ENCODE measurements at places on chromosomes 5 and 9.

DNA sequence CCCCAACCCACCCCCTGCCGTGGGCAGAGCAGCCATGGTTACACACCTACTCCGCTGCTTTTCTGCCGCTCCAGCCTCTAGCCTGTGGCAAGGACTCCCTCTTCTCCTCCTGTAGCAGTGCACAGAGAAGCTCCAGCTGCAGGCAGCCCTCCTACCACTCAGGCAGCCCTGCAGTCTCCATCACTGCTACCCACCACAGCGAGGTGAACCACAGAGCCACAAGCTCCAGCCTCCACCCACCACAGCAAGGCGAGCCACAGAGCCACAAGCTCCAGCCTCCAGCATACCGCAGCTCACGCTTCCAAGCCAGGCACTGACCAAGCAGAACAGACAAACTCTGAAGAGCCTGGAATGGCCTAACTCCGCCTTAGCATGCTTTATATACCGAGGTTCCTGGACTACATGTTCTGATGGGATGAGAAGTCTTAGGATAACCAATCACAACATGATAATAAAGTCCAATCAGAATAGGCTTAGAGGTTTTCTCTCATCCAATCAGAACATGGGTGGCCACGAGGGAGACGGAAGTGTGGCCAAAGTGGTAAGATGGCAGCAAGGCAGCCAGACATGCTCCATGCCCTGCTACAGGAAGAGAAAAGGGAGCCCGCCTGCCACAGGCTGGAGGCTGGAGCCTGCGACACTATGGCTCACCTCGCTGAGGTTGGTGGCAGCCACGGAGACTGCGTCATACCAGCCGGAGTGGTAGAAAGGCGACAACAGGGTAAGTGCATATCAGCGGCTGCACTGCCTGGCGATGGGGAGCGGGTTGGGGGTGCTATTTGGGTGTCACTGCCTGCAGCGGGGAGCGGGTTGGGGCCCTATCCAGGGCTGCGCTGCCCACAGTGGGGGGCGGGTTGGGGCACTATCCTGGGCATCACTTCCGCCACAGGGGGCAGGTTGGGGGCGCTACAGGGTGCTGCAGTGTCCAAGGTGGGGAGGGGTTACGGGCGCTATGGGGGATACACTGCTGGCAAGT lies 75.8 kb upstream of the PCAT7 start:
- no peak for DNase-seq

GRCh38 chr5:61768692-61769281 lies 436.7 kb downstream of the ZSWIM6 start:
- DNase-seq, result peak; percentile 15

DNA sequence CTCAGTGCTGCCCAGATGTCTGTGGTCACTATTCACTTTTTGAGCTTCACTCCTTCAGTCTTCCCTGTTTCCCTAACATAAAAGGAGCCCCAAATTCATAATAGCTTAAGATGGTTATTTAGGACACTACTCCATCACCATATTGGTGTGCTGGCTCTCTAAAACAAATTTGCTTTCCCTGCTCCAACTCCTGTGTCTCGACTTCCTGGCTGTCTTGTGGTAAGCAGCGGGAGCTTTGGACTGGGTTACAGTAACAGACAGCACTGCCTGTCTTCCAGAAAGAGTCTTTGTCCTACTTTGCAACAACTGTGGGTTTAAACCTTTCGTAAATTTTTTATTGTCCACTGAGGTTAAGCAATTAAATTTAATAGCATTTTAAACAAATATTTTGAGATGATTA lies 389.4 kb downstream of the CDH9 start:
- no peak for DNase-seq

DNA sequence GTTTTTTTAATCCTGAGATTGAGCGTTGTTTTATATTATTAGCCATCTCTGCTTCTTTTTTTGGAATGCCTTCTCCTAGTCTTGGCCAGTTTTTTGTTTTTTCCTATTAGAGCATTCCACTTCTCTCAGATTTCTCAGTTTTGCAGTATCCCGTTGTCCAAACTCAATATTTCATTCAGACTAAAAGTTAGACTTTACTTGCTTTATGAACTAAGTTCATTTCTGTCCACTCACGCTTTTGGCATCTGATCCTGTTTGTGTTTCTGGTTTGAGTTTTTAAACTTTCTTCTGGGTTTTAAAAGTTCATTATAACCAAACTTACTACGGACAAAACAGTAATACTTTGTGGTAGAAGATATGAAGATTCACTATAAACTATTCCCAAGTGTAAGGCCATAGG lies 288.3 kb upstream of the MPDZ start:
- no peak for DNase-seq

DNA sequence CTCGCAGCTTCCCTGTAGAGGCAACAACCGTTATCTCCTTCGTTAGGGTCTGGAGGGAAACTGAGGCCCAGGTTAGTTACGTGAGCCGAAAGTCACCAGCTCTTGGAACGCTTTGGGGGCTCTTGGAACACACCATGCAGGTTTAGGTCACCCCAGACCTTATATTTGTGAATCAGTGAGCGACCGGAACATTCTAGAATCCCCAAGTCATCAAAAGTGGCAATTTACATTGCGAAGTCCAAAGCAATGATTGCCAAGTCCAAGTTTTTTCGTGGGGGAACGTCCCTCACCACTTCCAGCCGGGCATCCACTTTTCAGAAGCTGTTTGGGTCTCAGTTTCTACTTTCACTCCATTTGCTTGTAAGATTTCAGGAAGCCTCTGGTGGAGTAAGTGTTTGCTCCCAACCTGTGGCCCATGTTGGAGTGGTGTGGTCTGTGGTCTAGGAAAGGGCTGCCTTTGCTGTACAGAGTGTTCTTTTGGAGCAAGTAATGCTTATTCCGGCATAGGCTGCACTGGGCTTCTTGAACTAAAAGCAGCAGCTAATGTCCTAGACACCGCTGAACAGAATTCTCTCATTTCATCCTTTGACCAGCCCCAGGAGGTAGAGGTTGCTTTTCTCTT lies 32.8 kb upstream of the SPRY4 start:
- DNase-seq, result peak; percentile 21

- no peak for DNase-seq
Observed at GRCh38 chr5:126741361-126741760, 35.6 kb upstream of the LMNB1 start.

DNA sequence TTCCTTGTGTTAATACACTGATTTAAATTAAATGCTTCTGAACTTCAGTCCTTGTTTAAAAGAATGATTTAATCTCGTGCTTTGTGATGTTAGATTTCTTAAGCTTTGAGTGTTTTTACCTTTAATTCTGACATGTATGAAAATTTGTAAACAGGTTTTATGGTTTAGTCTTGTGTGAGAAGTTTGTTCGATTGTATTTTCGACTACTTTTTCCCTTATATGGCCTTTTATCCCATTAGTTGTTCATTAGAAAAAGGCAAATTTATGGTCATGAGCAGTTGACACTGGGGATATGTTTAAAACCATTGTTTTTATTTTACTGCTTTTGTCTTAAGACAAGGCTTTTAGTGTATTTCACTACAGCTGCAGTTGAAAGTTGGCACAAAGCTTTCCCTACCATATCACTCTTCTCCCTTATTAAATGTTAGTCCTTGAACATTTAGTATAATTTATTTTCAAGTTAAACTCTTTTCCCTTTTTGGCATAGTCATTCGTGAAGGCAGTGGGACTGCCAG lies 3.3 kb downstream of the UBE2R2 start:
- no peak for DNase-seq

- no peak for DNase-seq
Observed at GRCh38 chr5:131373265-131373664, 109.4 kb downstream of the CDC42SE2 start.

DNA sequence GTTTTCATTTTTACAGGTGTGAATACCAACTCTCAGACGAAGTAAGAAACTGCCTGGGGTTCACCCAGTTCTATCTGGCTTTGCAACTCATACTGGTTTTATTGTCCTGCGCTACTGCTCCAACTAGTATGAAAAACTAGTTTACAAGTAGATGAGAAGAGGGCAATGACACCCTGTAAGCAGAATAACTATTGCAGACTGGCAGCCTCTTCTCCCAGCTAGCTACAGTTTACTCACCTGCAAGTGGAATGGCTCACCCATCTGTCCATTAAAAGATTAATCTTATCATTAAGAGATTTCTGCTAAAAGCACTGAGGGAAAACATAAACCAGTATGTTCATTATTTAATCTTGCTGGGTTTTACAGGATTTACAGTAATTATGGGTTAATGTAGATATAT lies 113.4 kb downstream of the FRMD3 start:
- no peak for DNase-seq

DNA sequence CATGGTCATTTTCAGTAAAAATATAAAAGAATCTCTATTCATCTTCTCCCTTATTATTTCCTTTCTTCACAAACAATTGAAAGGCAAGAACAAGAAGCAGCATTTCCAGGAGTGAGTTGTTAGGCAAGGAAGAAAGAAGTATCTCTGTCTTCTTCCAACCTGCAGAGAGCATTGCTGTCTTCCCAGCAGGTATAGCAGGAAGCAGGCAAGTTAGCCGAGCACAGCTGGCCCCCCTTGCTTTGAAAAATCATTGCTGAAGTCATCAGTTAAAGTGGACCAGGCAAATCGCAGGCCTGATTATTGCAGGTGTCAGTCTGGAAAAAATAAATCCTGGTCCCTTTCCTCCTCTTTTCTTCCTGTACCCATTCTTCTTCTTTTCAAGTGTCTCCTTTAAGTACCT lies 353.1 kb upstream of the BRINP1 start:
- no peak for DNase-seq

GRCh38 chr5:143262393-143263174 lies 140.9 kb downstream of the NR3C1 start:
- no peak for DNase-seq

DNA sequence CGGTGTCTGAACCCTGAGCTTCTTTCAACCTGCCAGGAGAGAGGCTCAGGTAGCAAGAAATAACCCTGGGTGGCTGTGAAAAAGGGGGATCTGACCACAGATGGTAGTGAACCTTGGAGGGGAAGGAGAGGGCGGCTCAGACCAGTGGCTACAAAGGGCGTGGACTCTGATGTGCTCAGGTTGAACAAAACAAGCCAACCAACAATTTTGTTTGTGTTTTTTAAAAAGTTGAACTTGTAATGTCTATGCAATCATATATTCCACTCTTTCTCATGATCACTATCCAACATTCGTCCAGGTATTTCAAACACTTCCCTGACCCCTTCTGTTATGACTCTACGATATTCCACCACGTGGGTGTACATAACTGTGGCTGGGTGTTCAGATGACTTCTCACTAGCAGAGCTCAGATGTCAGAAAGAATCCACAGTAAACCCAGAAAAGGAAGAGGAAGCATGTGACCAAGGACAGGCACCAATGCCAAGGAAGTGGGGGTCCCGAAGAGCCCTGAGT lies 20.0 kb downstream of the PTPN3 start:
- no peak for DNase-seq

- DNase-seq, result no peak
Observed at GRCh38 chr5:64861281-64861680, 92.6 kb downstream of the CWC27 start.

- no peak for DNase-seq
Observed at GRCh38 chr5:59137846-59138245, 555.0 kb downstream of the RAB3C start.

DNA sequence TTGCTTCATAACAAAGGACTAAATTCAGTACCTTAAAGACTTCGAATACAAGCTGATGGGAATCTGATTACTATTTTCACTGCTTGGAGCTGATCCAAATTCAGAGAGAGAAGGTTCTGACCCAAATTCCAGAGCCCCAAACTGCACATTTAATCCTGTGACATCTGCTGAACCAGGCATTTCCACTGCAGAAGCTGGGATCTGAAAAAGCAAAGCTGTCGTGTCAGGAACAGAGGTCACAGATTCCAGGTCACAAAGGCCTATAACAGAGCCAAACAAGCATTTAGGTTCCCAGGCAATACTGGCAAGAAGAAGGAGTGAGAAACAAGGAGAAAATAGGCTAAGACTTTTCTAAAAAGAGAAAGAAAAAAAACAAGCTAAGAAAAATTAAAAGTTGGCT lies 105.3 kb downstream of the UBAP2 start:
- DNase-seq, result no peak

DNA sequence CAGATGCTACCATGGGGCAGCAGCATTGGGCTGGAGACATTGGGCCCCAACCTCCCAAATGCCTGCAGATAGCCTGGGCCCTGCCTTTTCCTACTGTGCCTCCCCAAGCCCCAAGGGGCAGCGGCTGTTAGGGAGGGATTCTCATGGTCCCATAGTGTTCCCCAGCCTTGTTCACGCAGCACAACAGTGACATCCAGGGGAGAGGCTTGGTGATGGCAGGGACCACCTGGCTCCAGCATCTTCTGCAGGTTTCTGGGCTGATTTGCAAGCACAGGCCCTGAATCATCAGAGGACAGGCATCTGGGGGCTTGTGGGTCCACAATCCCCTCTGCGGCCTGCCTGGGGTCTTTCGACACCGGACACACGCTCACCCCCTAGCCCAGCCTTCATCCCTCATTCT lies 354.6 kb downstream of the SLIT3 start:
- peak; percentile 8 for DNase-seq

GRCh38 chr9:84702471-84702870 lies 32.9 kb downstream of the NTRK2 start:
- DNase-seq, result no peak

DNA sequence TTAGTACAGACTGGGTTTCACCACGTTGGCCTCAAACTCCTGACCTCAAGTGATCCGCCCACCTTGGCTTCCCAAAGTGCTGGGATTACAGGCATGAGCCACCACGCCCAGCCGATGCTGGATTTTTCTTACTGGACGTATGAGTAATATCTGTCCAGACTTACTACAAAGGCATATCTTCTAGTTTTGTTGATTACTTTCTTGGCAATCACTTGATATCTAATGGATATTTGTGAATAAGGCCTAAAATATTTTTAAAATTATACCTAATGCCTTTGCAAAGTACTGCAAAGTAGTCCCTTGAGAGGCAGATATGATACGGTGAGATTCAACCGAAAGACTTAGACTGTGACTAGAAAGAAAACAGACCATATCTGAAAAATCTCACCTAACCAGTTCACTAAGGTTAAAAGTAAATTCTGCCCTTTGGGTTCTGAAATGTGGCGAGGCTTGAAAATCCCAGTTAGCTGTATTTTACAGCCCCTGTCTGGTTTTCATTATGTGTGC lies 152.1 kb downstream of the GNAQ start:
- no peak for DNase-seq

- DNase-seq, result no peak
Observed at GRCh38 chr5:173911623-173912022, 23.5 kb downstream of the CPEB4 start.

DNA sequence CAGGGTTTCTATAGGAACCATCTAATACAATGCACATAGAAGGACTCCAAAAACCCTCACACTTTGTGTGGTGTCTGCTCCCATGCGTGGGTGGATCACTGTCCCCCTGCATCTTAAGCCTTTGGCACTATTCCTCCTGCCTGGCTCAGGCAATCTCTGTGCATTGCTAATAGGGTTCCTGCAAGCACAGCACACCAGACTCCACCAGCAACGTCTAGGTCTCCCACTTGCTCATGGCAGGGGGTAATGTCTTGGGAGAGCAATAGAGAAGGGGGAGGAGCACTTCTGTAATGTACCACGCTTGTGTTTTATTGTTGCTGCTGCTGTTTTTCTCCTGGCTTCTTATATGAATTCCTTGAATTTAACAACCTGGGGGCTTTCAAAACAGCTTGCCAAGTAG lies 182.6 kb upstream of the GLRA1 start:
- DNase-seq, result no peak

- DNase-seq, result no peak
Observed at GRCh38 chr9:98230304-98230703, 25.1 kb downstream of the TBC1D2 start.

GRCh38 chr9:135908093-135908753 lies 877 bp upstream of the CAMSAP1 start:
- peak; percentile 50 for DNase-seq

- no peak for DNase-seq
Observed at GRCh38 chr5:109100971-109101370, 308.8 kb downstream of the PJA2 start.
